Stomach (tissue), 19 donors: ENCODE measurements at places on chromosomes 12 and 14. TPM values are rescaled to one million over a fixed set of nuclear protein-coding genes. Genes with fewer than 3 reads are reported as not detected.

SLC16A7 gene
- total RNA-seq, result 16.3 TPM

CREBL2 gene
- 8.2 TPM for total RNA-seq

FOXN4 gene
- total RNA-seq, result not detected

OR4E2 gene
- total RNA-seq, result not detected

TRPV4 gene
- 1.0 TPM for total RNA-seq

TROAP gene
- 8.5 TPM for total RNA-seq

RD3L gene
- total RNA-seq, result not detected

HOXC12 gene
- not detected for total RNA-seq

POU6F1 gene
- total RNA-seq, result 12.9 TPM

TRIM9 gene
- 0.45 TPM for total RNA-seq

STAC3 gene
- 5.1 TPM for total RNA-seq

GXYLT1 gene
- 17.6 TPM for total RNA-seq

IFI27L2 gene
- total RNA-seq, result 8.2 TPM

LRFN5 gene
- total RNA-seq, result 0.58 TPM
